ENCODE measurements at places on chromosomes 2 and 18. TPM values are rescaled to one million over a fixed set of nuclear protein-coding genes. Genes with fewer than 3 reads are reported as not detected.

DNA sequence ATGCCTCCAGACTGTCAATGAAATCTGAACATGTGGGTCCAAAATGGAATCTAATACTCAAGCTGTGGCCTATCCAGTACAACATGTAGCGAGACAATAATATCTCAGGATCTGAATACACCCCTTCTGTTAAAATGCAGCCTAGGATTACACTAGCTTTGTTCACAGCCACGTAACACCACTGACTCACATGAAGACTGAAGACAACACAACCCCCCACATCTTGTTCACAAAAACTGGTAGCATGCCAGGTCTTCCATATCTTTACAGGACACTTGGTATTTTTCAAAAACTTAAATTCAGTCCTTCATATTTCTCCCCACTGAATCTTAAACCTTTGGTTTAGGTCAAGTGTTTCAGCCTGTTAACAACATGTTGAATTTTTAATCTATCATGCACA lies 84.2 kb downstream of the SLC8A1 start:
- DNase-seq: no peak

DNA sequence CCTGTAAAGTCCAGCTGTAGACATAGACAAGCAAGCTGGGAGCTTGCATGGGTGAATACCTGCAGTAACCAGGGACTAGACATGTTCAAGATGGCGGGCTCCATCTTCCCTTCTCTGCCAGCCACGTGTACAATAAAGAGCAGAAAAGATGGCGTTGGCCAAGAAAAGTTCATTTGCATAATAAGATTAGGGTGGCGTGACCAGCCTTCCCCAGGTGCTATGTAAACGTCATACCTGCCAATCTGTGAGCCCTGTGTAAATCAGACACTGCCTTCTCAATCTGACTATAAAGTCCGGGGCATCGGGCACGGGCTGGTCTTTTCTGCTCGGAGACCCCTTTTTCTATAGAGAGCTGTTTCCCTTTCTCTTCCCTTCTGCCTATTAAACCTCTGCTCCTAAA lies 101.6 kb upstream of the XPO1 start:
- no peak for DNase-seq

- peak; percentile 57 for DNase-seq
These were observed 3.7 kb upstream of the GAD1 start for GRCh38 chr2:170812710-170813600.

- no peak for DNase-seq
These were observed 6.2 kb upstream of the ALPG start for GRCh38 chr2:232400256-232401015.

GRCh38 chr2:26587994-26588393 lies 53.2 kb downstream of the CIB4 start:
- DNase-seq: peak; percentile 20

DNA sequence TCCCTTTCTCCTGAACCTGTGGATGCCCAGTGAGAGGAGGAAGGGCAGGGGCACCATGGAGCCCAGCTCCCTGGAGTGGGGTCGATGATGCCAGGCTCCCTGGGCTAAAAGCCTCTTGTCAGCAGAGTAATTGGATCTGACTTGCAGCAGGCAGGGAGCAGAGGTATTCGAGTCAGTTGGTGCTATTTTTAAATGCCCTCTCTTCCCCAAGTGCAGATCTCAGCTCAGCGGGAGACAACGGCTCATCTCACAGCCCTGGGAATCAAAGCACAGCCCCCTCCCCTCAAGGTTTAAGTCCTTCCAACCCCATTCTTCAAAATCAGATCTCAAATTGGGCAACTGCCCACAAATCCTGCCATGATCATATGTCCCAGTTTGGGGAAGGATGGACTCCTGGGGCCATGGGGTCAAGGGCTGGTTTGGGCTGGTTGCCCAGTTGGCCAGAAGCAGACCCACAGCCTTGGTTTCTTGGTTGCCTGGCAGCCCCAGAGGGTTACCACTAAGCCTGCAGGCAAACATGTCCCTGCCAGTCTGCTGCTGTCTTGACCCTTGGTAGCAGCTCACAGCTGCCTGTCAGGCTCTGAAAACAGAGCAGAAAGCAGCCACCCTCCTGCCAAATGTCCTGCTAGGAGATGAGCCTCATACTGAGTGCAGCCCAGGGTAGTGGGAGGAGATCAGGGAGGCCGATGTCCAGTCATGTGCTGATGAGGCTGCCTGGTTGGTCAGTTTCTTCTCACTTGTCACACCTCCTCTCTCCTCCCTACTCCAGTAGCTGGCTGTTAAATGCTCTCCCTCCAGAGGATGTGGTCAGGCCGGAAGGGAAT lies 244.9 kb downstream of the LOXHD1 start:
- DNase-seq: peak; percentile 58

DNA sequence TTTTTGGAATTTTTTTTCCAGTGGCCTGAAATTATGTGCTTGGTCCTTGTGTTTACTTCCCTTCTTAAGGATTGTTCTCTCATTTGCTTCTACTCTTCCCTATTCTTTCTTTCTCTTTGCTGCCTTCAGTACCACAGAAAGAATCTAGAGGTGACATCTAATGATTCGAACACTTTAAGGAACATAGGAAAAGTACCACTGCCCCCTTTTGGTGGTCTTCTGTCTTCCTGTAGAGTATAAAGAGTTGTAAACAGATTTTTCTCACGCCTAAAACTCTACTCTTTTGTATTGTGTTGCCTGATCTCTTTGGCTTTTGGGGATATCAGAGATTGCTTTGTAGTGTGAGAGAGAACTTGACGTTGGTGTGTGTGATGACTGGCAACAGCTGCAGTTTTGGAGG lies 7.0 kb upstream of the SCTR start:
- DNase-seq: no peak

- DNase-seq: peak; percentile 50
These were observed 101.9 kb downstream of the BIN1 start for GRCh38 chr2:127004893-127005600.

GRCh38 chr2:49982871-49983270 lies 828.6 kb upstream of the FSHR start:
- DNase-seq: no peak

- DNase-seq: peak; percentile 39
These were observed 105.3 kb downstream of the SMIM21 start for GRCh38 chr18:75322206-75322605.

- no peak for DNase-seq
These were observed 111.6 kb downstream of the FAM168B start for GRCh38 chr2:130981667-130982066.

GRCh38 chr2:120428748-120429147 lies 82.8 kb downstream of the INHBB start:
- peak; percentile 4 for DNase-seq

DNA sequence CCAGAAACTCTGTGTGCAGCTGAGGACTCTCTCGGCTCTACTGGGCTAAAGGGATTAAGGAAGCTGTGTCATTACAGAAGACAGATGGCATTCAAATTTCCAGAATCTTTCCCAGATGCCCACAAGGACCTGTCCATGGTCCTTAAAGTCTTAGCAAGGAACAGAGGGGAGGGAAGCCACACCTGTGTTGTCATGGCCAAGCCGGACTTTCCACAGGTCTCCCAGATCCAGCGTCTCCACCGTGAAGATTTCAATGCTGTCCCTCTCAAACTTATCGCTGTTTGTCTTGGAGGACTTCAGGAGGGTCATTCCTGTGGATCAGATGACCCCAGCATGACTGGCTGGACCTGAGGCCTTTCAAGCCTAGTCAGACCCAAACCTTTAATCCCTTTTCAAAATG lies 114.5 kb downstream of the LOXHD1 start:
- DNase-seq: no peak

- DNase-seq: no peak
These were observed 355.1 kb upstream of the ZC3H15 start for GRCh38 chr2:186130748-186131641.

GRCh38 chr2:43027097-43027873 lies 199.1 kb downstream of the ZFP36L2 start:
- no peak for DNase-seq

DNA sequence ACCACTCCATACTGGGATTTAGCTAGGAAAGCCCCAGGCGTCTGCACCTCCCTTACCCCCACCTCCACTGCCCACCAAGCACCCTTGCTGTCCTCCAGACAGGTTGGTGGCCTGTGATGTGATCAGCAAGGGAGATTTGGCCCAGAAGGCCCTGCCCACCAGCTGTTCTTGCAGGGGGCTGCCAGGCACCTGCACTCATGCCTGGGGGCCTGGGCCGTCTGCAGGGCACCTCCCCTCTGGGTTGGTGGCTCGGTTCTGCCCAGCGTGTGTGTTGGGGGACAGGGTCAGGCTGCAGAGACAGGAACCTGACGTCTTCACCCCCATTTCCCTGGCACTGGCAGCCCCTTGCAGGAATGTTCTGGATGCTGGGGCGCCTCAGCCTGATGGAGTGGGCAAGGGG lies 5.8 kb downstream of the DNMT3A start:
- DNase-seq: no peak

- no peak for DNase-seq
These were observed 97.1 kb upstream of the RMDN2 start for GRCh38 chr2:37827911-37828511.

GRCh38 chr18:14117606-14118005 lies 14.6 kb downstream of the ZNF519 start:
- DNase-seq: no peak

- peak; percentile 78 for DNase-seq
These were observed 47.1 kb upstream of the CCDC150 start for GRCh38 chr2:196592331-196592910.

GRCh38 chr2:168467729-168468128 lies 11.7 kb downstream of the CERS6 start:
- DNase-seq: no peak

GRCh38 chr18:34380326-34380725 lies 155.6 kb upstream of the NOL4 start:
- no peak for DNase-seq

- no peak for DNase-seq
These were observed 67.9 kb downstream of the POLR1A start for GRCh38 chr2:86037795-86038192.

GRCh38 chr2:29400930-29401653 lies 285.9 kb downstream of the CLIP4 start:
- no peak for DNase-seq

DNA sequence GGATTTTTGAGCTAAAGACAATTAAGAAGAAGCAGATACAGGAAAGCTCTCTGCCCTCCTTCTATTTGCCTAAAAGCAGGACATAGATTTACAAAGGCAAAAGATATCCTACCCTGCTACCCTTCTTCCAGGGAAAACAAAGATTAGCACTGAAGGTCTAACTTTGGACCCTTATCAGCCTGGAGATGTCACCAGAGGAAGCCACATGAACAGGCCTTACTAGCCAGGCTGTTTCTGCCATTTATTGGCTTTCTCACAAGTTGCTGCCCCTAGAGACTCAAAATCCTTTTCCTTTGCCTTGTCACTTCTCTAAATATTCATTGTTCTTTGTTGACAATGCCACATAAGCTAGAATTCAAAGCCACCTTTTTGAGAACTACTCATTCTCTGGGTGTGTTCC lies 147.3 kb downstream of the B3GNT2 start:
- no peak for DNase-seq

GRCh38 chr2:231012463-231012862 lies 16.5 kb downstream of the SPATA3 start:
- no peak for DNase-seq

GRCh38 chr2:120986898-120987650 lies 251.4 kb downstream of the GLI2 start:
- no peak for DNase-seq

- DNase-seq: no peak
These were observed 158.0 kb downstream of the ALK start for GRCh38 chr2:29763371-29763770.

DNA sequence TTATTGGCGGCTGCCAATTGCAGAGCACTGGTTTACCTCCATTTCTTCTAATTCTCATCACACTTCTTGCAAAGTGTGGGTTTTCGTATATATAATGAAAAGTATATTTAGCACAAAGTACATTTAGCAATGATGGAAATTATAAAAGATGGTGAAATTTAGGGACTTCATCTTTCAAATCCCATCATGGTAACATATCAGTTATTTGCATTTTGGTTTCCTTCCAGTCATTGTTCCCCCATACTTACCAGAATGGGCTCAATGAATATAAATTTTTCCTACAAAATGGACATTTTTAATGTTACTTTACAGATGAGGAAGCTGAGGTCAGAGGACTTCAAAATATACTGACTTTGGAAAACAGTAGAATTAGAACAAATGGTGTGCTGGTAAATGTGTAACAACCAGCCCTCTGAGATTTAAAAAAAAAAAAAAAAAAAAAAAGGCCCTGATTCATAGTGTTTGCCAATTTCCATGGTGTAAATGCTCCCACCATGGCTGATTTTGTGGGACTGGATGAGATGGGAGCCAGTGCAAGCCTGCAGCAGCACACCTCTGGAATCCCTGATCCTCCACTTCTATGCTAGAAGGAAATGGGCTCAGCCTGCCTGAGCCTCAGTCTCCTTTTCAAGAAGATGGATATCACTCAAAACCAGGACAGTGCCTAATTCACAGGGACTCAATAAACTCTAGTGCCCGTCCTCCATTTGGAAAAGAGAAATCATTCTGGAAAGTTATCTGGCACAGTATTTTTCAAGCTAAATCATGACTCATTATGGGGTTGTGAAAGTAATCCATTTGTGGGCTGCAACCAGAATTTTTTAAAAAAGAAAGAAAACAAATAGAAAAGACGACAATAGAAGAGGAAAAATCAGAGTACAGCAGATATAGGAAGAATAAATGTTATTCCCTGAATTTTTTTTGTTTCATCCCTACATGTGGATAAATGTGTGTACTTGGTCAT lies 34.0 kb downstream of the LBH start:
- no peak for DNase-seq

DNA sequence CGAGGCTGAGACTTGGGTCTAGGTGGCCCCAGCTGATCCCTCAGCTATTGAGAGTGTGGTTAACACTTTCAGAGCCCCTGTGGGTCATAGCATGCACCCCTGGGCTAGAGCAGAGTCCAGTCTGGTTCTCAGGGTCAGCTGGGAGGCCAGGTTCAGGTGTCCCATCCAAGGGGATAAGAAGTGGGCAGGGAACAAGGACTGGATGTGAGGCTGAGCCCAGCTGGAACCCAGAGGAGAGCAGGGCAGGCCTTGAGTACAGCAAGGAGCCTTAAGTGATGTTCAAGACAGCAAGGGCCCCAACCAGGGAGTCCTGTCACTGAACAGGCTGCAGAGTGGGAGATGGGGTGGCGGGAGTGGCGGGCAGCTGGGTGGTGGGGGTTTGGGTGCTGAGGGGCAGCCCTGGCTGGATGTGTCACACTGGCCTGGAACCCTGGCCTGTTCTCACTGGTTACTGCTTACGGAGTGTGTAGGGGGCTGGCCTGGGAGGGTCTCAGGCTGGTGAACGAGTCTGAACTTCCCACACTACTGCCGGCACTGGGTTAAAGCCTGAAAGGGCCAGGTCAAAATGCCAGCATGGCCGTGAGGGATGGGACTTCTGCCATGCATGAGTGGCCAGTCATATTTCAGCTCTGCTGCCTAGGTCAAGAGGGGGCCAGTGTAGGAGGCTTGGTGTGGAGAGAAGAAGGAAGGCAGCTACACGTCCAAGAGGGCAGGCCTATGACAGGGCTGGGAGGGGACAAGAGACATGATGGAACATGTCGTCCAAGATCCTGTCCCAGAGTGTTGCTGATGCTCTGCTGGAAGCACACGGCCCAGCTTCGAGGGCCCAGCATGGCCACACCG lies 13.6 kb downstream of the TMEM185B start:
- peak; percentile 58 for DNase-seq

The ZBTB7C gene
- polyA plus RNA-seq: 1.8 TPM

The EFEMP1 gene
- polyA plus RNA-seq: 68.4 TPM

The FOSL2 gene
- 20.6 TPM for polyA plus RNA-seq

The CD226 gene
- 0.28 TPM for polyA plus RNA-seq

The RAX gene
- not detected for polyA plus RNA-seq

The GKN2 gene
- polyA plus RNA-seq: not detected

The CARF gene
- 2.7 TPM for polyA plus RNA-seq

The HOXD3 gene
- polyA plus RNA-seq: 16.9 TPM

The PRKAG3 gene
- not detected for polyA plus RNA-seq

The PPP1R7 gene
- polyA plus RNA-seq: 94.9 TPM

The CAVIN2 gene
- 17.9 TPM for polyA plus RNA-seq

The ZNF2 gene
- polyA plus RNA-seq: 2.5 TPM

The AQP12B gene
- not detected for polyA plus RNA-seq

The OTOS gene
- polyA plus RNA-seq: 1.5 TPM

The ERICH2 gene
- polyA plus RNA-seq: 4.0 TPM

Measured in kidney (tissue), 22 donors.